ENCODE measurements at places on chromosomes 4 and X. TPM values are rescaled to one million over a fixed set of nuclear protein-coding genes. Genes with fewer than 3 reads are reported as not detected.

GRCh38 chr4:186728631-186729271 lies 5.1 kb upstream of the FAT1 start:
- no peak overlapping the region for H3K27ac ChIP-seq
- no peaks in the 10 kb centered on the region for H3K36me3 ChIP-seq
- H3K4me1 ChIP-seq, result peaks cover 36% of the 10 kb centered on the region
- DNase-seq, result no peak
- no peak overlapping the region for H3K4me3 ChIP-seq

DNA sequence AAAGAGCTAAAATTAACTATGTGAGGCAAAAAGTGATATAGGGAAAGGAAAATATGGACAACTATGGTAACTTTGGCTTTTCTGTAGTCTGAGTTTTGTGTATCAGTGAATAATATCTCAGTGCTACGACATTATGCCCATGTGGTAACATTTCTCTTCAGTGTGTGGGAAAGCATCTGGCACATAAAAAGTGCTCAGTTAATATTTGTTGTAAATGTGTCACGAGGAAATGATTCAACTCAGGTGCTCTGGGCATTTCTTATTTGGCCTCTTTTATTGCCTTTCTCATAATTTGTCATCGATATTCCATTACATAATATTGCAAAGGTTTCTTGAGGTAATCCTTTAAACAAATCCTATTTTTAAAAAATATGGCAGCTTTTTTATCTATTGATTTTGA lies 17.6 kb downstream of the OFD1 start:
- H3K36me3 ChIP-seq, result peaks cover 8% of the 10 kb centered on the region
- peaks cover 21% of the 10 kb centered on the region for H3K4me1 ChIP-seq
- no peak overlapping the region for H3K27ac ChIP-seq
- H3K4me3 ChIP-seq, result no peak overlapping the region

DNA sequence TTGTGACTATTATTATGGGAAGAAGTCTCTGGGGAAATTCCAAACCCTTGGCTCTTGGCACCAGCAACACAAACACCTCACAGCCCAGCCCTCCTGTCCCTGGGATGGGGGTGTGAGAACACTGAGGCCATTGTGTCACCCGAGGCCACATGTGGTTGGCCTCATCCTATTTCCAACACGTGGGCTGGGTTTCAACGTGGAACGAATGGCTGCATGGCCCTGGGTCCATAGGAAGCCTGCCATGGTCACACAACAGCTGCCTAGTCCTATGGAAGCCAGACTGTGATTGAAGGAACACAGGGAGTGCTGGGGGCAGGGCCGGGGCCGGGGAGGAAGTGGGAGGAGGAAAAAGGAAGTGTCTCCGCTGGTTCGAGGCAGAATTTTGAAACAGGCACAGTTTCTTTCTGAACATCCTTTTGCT lies 10.0 kb downstream of the CLCN4 start:
- no peak overlapping the region for H3K27ac ChIP-seq
- no peaks in the 10 kb centered on the region for H3K27me3 ChIP-seq
- no peak overlapping the region for H3K4me3 ChIP-seq
- peaks cover 41% of the 10 kb centered on the region for H3K4me1 ChIP-seq

DNA sequence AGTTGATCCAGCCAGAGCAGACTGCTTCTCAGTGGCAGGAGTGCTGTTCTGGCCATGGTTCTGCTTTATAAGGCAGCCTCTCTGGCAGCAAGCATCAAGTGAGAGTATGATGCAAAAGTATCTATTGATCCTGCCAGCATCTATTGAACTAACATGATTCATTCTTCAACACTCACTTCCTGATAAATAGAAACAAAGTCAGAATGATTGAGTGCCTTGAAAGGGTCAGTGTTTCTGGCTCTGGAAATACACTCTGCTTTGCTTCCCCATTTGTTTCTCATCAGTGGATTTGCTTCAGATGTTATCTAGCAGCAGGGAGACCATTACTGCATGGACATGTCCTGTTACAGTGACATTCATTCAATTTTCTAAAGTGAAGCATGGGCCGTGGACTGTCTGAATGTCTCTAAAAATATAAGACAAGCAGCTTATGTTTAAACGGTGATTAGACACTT lies 66.2 kb upstream of the FRAS1 start:
- H3K27ac ChIP-seq, result no peak overlapping the region
- H3K4me1 ChIP-seq, result no peaks in the 10 kb centered on the region
- H3K4me3 ChIP-seq, result no peak overlapping the region
- no peaks in the 10 kb centered on the region for H3K27me3 ChIP-seq
- H3K36me3 ChIP-seq, result no peaks in the 10 kb centered on the region

NPY2R gene
- not detected for total RNA-seq

PWWP3B gene
- total RNA-seq, result not detected
